ENCODE measurements at places on chromosomes 13 and 19.

DNA sequence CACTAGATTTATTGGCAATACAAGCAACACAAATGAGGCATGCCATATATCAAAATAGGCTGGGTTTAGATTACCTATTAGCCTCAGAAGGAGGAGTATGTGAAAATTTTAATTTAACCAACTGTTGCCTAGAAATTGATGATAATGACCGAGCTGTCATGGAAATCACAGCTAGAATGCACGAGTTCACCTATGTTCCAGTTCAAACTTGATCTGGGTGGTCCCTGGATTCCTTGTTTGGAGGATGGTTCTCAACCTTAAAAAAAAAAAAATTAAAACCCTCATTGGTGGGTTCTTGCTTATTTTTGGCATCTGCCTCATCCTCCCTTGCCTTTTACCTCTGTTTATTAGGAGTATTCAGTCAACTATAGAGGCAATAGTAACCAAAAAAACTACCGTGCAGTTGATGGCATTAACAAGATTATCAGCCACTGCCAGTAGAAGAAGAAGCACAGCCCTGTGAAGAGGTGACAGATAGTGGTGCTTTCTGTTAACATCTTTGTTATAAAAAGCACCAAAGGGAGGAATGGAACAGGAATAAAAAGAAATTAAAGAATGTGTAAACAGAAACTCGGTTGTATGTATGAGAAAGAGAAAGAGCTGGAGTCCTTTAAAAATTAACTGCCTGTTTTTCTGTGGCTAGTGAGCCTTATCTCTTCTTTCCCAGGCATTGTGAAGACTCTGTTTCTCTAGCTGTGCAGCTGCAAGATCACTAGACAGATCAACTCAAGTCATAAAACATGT is 106.4 kb downstream of the ZNF429 start:
- no peak for DNase-seq

DNA sequence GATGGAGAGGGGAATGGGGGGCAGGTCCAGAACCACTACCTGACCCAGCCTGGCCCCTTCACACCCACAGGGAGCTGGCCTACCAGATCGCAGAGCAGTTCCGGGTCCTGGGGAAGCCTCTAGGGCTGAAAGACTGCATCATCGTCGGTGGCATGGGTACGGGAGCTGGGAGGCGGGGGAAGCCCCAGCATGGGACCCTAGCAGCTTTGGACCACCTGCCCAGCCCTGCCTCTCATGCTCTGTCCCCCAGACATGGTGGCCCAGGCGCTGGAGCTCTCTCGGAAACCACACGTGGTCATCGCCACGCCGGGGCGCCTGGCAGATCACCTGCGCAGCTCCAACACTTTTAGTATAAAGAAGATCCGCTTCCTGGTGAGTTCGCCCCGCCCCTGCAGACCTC is 2.1 kb downstream of the DDX49 start:
- DNase-seq = no peak

- DNase-seq = no peak
Observed at GRCh38 chr13:43767341-43767931, 19.3 kb downstream of the ENOX1 start.

DNA sequence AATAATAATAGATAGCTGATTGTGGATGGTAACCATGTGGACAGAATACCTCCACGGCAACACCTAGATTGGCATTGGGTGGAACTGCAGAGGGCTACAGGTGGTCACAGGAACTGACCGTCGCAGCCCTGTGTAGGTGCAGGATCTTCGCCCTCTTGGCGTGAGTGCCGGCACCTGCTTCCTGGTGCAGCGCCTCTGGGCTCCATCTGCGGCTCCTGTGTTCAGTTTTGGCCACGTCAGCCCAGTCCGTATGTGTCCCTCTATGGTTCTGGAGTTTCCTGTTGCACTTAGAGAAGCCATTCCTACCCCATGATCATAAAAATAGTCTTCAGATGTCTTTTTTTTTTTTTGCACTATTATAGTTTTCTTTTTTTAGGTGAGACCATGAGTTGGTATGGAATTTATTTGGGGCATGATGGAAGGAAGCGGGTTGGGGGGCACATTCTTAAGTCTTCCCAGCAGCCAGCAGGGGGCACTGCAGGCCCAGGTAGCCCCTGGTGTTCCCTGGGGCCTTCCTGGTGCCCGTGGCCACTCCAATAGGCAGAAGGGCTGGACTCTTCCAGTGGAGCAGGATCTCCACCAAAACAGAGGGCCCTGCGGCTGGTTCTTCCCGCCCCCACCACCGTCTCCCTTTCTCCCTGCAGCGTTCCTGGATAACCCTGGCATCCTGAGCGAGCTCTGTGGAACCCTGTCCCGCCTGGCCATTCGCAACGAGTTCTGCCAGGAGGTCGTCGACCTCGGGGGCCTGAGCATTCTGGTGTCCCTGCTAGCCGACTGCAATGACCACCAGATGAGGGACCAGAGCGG is 10.1 kb upstream of the SLC25A42 start:
- no peak for DNase-seq

All from NK-92 treated with Interleukin-12 subunit alpha and Interleukin-12 subunit beta, amount 100 ng/mL, for 24 hours (cell line).